ENCODE measurements at places on chromosomes 2 and 18. TPM values are rescaled to one million over a fixed set of nuclear protein-coding genes. Genes with fewer than 3 reads are reported as not detected.

DNA sequence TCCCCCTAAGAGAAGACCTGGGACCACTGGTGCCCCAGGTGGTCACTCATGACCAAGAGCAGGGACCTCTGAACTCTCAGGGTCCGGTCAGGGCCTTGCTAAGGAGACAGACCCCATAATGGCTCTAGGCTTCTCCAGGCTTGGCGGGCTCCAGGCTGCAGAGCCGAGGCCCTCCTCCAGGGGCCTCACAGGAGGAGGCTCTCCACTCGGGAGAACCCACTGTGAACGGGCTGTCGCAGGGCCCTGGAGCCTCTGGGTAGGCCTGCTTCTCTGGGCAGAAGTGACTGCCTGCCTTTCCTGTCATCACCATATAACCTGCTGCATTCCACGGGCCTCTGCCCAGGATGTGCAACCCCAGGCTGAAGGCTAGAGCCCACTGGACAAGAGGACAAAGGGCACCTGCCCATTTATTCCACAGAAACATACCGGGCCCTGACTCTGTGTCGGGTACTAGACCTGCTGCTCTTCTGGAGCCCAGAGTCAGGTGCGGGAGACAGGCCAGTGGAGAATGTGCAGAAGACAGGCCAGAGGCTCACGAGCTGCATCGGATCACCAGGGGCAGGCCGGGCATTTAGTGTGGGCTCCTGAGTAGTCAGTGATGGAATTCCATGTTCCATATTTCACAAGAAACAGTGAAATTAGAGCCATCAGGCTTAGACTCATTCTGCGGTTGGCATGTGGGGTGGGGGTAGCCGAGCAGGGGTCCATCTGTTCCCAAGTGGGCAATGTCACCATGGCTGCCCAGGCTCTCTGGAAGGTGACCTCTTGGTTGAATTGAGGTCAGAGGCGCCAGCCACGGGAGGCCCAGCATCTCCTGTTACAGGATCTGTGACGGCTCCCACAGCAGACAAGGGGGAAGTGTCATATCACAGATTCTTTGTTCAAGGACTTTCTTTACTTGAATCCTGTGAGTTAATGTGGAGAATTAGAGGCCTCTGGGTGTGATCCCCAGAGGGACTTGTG lies 220.8 kb downstream of the SH3RF3 start:
- no peak for DNase-seq

DNA sequence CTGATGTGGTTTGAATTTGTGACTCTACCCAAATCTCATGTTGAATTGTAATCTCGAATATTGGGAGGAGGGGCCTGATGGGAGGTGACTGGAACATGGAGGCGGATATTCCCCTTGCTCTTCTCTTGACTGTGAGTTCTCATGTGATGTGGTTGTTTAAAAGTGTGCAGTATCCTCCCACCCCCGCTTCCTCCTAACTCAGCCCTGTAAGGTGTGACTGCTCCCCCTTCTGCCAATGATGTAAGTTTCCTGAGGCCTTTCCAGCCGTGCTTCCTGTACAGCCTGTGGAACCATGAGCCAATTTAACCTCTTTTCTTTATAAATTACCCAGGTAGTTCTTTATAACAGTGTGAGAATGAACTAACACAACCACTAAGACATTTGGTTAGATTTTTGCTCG lies 458.4 kb downstream of the THSD7B start:
- DNase-seq = no peak

DNA sequence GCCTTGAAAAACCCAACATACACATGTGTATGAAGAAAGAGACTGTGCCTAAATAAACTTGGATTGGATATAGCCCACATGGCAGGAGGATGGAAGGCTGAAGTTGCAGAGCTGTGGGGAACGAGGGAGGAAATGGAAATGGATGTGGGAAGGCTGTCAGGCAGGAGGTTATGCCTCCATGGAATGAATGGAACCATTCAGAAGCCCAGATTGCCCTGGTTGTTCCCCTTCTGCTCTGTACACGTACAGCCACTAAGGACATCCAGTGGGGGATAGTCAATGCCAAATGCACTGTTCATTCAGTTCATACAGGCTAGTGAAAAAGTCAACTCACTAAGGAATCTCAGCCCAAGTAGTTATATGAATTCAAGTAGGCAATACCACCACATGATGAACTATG lies 463.7 kb downstream of the TNS1 start:
- no peak for DNase-seq

- DNase-seq = no peak
Measured at GRCh38 chr2:48116497-48116896, 210.2 kb upstream of the FBXO11 start.

Gene IL36G
- not detected for total RNA-seq

DNA sequence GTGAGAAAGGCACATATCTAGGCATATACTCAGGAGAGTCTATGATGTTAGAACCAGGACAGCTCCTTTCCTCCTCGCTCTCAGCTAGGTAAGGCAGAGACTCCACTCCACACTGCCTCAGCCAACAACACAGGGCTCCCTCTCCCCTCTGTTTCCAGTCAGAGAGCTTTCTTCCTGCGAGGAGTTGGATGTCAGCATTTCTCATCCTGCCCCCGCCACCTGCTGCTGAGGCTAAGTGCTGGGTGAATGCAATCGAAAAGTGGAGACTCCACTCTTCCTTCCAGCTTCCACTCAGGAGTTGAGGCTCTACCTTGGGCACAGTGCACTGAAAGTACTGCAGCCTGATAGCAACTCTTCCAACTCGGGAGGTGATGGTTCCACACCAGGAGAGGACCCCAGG lies 177.2 kb upstream of the RAB6C start:
- DNase-seq = no peak

- no peak for DNase-seq
Measured at GRCh38 chr2:198106621-198107385, 302.4 kb downstream of the PLCL1 start.

DNA sequence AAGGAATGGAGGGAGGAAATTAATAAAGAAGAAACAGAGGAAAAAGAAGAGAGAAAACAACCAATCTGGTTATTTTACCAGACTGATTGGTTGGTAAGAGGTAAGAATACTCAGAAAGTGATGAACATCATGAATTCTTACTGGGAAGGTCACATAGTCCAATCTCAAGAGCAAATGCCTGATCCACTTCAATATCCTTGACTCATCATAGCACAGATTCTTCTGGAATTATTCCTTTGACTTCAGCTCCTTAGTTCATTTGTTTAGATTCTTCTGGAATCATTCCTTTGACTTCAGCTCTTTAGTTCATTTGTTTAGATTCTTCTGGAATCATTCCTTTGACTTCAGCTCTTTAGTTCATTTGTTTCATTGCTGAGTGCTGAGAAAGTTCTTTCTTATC lies 2030.6 kb upstream of the CELF4 start:
- DNase-seq = no peak

Gene BMP10
- total RNA-seq = 0.19 TPM

- no peak for DNase-seq
Measured at GRCh38 chr2:47357483-47357882, 45.5 kb upstream of the MSH2 start.

DNA sequence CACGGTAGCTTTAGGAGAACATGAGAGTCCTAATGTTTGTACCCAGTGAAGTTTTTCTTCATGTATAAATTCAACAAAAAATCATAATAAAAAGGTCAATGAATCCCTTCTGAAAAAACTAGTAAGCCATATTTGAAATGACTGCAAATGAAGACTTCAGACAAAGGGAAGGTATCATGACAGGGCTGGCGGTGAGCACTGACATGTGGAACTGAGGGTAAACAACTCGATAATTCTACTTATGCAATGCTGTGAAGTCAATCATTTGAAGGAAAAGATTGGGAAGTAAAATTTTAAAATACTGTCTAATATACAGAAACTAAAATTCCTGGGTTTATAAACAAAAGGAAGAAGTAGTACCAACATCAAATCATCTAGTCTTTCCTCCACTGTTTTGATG lies 190.2 kb upstream of the COPS8 start:
- no peak for DNase-seq

GRCh38 chr2:181959508-181959907 lies 26.1 kb upstream of the PPP1R1C start:
- DNase-seq = no peak

- no peak for DNase-seq
Measured at GRCh38 chr2:224778474-224778877, 62.3 kb upstream of the CCDC195 start.

DNA sequence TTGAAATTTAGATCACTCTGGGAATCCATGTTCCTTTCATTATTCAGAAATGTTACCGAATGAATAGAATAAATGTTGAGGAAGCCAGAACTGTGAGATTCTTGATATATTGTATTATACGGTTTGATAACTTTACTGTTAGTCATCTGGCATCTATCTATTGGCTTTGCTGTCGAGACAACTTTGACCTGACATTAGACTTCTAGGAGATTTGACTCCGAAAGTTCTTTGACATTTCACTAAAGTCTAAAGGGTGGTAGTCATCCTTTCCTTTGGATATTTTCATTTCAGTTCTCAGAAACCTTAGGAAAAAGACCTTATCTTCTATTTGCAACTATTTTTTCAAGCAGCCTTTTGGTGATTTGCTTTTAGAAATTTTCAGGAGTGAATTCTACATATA lies 1.9 kb downstream of the BMPR2 start:
- DNase-seq = no peak

All from left ventricle myocardium inferior (tissue), 1 donor.